ENCODE measurements at places on chromosomes 7 and 10. TPM values are rescaled to one million over a fixed set of nuclear protein-coding genes. Genes with fewer than 3 reads are reported as not detected.

GRCh38 chr10:66931949-66932343, 6.1 kb downstream of the LRRTM3 start:
- DNase-seq, result no peak
- H3K4me3 ChIP-seq, result no peak overlapping the region
- no peaks in the 10 kb centered on the region for H3K36me3 ChIP-seq
- peaks cover 27% of the 10 kb centered on the region for H3K27me3 ChIP-seq
- no peak overlapping the region for H3K27ac ChIP-seq
- peaks cover 41% of the 10 kb centered on the region for H3K4me1 ChIP-seq

- no peaks in the 10 kb centered on the region for H3K27me3 ChIP-seq
- H3K36me3 ChIP-seq, result no peaks in the 10 kb centered on the region
- DNase-seq, result no peak
- no peak overlapping the region for H3K4me3 ChIP-seq
- no peak overlapping the region for H3K27ac ChIP-seq
Measured at GRCh38 chr7:20284003-20284770, 46.5 kb upstream of the ITGB8 start.

DNA sequence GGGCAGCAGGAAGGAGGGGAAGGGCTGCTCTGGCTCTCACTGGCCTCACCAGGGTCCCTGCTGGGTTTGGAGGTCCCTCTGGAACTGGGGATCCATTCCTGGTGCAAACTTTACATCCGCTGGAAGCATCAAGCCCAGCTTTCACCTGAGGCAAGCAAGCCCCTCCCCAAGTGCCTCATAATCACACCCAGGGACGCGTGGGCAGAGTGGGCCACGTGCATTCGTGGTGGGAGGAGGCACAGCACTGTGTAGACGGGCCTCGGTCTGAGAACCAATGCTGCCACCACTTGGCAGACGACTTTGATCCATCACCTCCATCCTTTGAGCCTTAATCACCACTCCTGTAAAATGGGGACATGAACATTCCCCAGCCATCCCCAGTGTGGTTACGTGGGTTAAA, 74.1 kb downstream of the VWA2 start:
- no peaks in the 10 kb centered on the region for H3K4me1 ChIP-seq
- no peak overlapping the region for H3K4me3 ChIP-seq
- no peak for DNase-seq

GRCh38 chr10:90557385-90557784, 300.5 kb downstream of the HTR7 start:
- no peak overlapping the region for H3K4me3 ChIP-seq
- no peak for DNase-seq
- no peak overlapping the region for H3K27ac ChIP-seq
- H3K4me1 ChIP-seq, result no peaks in the 10 kb centered on the region

DNA sequence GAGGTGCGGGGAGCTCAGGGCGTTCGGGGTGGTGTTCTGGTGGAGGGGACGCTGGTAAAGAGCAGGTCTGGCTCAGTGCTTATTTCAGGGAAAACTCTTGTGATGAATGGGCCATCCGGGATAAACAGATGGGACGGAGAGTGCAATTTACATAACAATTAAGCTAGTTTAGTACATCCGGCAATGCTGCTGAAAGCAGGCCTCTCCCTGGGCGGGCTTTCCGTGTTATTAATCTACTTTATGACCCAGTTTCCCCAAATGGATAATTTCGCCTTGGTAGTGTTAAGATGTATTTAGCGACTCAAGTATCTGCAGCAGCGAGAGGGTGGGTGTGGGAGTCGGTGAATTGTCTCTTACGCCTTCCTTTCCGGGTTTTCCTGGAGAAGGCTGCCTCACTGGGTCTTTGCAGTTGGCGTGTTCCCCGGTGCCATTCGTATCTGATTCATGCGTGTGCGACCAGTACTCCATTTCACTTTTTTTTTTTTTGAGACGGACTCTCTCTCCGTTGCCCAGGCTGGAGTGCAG, 25.2 kb downstream of the FOXK1 start:
- peaks cover 98% of the 10 kb centered on the region for H3K27me3 ChIP-seq
- DNase-seq, result peak; percentile 28
- peak overlapping the region; percentile 97 for H3K27ac ChIP-seq
- peak overlapping the region; percentile 79 for H3K4me3 ChIP-seq
- H3K36me3 ChIP-seq, result peaks cover 4% of the 10 kb centered on the region
- peaks cover 54% of the 10 kb centered on the region for H3K4me1 ChIP-seq

- no peak for DNase-seq
- no peaks in the 10 kb centered on the region for H3K27me3 ChIP-seq
- no peak overlapping the region for H3K4me3 ChIP-seq
- peaks cover under 1% of the 10 kb centered on the region for H3K36me3 ChIP-seq
- H3K27ac ChIP-seq, result no peak overlapping the region
- no peaks in the 10 kb centered on the region for H3K4me1 ChIP-seq
Measured at GRCh38 chr10:91319336-91319735, 90.8 kb upstream of the HECTD2 start.

DNA sequence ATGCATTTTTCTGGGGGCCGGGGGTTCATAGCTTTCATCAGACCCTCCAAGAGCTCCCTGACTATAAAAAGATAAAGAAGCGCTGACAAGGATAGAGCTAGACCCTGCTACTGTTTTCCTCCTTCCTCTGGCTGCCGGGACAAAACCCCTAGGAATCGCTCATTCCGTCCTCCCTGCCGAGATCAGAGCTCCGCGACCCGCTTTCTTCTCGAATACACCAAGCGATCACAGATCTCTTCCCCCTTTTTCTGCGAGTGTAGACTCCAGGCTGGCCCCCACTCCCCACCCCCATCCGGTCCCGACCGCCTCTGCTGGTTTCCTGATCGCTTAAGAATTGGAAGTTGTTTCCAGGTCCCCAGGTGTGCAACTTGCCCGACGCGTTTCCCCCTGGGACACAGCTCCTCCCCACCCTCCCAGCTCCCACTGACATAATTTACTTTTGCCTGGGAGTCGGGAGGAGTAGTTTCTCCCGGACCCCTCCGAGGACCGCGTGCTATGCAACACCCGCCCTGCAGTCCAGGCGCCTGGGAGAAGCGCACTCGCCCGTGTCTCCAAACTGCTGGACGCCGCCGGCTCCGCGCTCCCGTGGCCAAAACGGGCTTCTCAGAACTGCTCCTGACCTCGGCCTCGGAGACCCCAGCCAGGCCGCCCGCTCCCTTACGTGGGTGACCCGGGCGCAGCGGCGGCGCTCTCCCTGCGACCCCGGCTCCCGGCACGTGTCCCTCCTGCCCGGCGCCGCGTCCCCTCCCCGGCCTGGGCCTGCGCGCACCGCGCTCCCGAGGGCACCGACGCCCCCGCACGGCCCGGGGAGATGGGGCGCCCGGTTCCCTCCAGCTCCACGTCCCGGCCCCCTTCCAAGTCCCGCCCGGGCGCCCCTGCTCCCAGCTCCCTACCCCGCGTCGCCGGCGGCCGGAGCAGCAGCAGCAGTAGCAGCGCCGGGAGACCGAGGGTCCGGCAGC, 552 bp downstream of the IL15RA start:
- peaks cover 18% of the 10 kb centered on the region for H3K4me1 ChIP-seq
- H3K27ac ChIP-seq, result no peak overlapping the region
- H3K4me3 ChIP-seq, result peak overlapping the region; percentile 80
- peaks cover 55% of the 10 kb centered on the region for H3K27me3 ChIP-seq
- H3K36me3 ChIP-seq, result no peaks in the 10 kb centered on the region

DNA sequence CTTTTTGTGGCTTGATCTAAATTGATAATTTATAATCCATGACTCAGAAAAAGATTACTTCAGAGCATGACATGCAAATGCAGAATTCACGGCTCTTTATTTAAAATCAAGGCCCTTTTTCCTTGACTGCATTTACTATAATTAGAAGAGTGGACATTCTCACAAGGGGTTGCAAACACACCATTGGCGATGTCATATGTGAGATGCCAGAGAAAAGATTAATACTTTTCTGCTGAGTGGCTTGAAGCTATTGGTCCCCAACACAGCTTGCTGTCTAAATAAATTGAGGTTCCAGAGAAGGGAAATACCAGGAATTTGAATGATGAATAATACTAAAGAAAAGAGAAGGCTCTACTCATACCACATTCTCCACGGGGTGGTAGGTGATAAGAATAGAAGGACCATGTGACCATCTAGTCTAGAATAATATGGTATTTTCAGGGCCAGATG, 78.7 kb upstream of the ARID5B start:
- no peak for DNase-seq
- no peak overlapping the region for H3K27ac ChIP-seq
- no peaks in the 10 kb centered on the region for H3K36me3 ChIP-seq
- H3K4me3 ChIP-seq, result no peak overlapping the region

GRCh38 chr7:13117103-13117502, 429.7 kb downstream of the ARL4A start:
- H3K27ac ChIP-seq, result no peak overlapping the region
- H3K27me3 ChIP-seq, result no peaks in the 10 kb centered on the region
- no peaks in the 10 kb centered on the region for H3K36me3 ChIP-seq
- DNase-seq, result no peak
- peaks cover 18% of the 10 kb centered on the region for H3K4me1 ChIP-seq

DNA sequence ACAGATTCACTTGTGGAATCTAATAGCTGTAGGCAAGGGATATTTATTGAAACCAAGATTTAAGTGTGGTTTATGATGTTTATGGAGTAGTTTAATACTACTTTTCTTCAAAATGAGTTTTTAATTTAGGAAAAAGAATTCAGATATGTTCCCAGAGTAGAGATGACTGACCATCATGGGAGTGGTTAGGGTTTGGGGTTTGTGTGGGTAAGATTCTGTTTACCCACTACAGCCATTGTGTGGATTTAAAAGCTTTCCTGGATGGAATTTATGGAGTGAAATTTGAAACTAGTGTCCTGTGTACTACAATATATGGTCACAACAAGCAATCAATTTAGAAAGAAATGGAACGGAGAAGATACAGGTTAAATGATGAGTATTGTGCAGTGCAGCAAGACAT, 453.5 kb downstream of the AUTS2 start:
- DNase-seq, result no peak
- no peaks in the 10 kb centered on the region for H3K36me3 ChIP-seq
- no peak overlapping the region for H3K4me3 ChIP-seq
- peaks cover 10% of the 10 kb centered on the region for H3K4me1 ChIP-seq
- no peak overlapping the region for H3K27ac ChIP-seq
- no peaks in the 10 kb centered on the region for H3K27me3 ChIP-seq

GRCh38 chr7:37283716-37284115, 164.9 kb downstream of the ELMO1 start:
- DNase-seq, result no peak
- H3K4me3 ChIP-seq, result no peak overlapping the region
- no peaks in the 10 kb centered on the region for H3K36me3 ChIP-seq
- H3K4me1 ChIP-seq, result peaks cover 44% of the 10 kb centered on the region

- H3K27ac ChIP-seq, result peak overlapping the region; percentile 90
- H3K36me3 ChIP-seq, result peaks cover 39% of the 10 kb centered on the region
- H3K27me3 ChIP-seq, result no peaks in the 10 kb centered on the region
- peaks cover 41% of the 10 kb centered on the region for H3K4me1 ChIP-seq
- H3K4me3 ChIP-seq, result peak overlapping the region; percentile 97
- DNase-seq, result peak; percentile 29
Measured at GRCh38 chr10:1050554-1050953, 1.6 kb upstream of the IDI1 start.

DNA sequence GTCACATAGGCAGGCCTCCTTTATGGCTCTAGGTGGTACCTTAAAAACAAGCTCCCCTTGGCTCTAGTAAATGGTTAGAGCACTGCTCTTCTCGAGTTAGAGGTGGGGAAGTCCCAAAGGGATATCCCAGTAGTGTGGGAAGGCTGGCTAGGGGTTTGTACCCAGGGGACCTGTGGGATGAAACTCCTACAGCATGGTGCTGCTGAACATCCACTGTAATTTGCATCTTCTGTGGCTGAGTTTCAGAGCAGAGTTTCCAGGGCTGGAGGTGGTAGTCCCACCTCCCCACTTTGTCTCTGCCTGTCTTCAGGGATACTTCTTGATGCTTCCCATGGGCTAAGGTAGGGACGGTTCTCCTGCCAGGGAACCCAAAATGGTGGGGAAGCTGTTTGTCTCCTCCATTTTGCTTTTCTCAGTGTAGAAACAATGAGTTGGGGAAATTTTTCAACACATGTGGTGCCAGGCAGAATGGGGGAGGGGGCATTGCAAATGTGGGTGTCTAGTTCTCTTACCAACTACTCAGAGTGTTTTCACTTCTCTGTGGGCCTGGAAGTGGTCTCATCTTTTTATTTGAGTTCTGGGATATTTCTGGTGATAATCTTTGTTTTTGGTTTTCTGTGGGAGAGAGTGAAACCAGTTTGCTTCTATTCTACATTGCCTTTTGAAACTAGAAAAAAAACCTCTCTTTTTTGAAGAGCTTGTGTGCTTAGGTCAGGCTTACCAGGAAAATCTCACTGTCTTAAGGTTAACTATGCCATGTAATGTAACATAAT, 36.3 kb downstream of the SCART1 start:
- no peak for DNase-seq
- H3K4me1 ChIP-seq, result no peaks in the 10 kb centered on the region
- H3K36me3 ChIP-seq, result peaks cover 57% of the 10 kb centered on the region
- no peak overlapping the region for H3K27ac ChIP-seq

The TAC1 gene
- total RNA-seq, result 0.42 TPM

The C10orf71 gene
- not detected for total RNA-seq

The PTPRN2 gene
- total RNA-seq, result 4.7 TPM

The FLNC gene
- 8.0 TPM for total RNA-seq

The AOAH gene
- total RNA-seq, result not detected

The NUDT13 gene
- total RNA-seq, result 2.0 TPM

The NAPEPLD gene
- 7.5 TPM for total RNA-seq

The NEUROG3 gene
- total RNA-seq, result 2.0 TPM

Data from WTC11 (cell line).